ENCODE measurements at places on chromosomes 7 and 10.
A peak's percentile ranks its signal among the peaks of the same experiment; 100 is the strongest.

GRCh38 chr10:89283025-89283935 lies 18.6 kb upstream of the IFIT2 start:
- DNase-seq: no peak

DNA sequence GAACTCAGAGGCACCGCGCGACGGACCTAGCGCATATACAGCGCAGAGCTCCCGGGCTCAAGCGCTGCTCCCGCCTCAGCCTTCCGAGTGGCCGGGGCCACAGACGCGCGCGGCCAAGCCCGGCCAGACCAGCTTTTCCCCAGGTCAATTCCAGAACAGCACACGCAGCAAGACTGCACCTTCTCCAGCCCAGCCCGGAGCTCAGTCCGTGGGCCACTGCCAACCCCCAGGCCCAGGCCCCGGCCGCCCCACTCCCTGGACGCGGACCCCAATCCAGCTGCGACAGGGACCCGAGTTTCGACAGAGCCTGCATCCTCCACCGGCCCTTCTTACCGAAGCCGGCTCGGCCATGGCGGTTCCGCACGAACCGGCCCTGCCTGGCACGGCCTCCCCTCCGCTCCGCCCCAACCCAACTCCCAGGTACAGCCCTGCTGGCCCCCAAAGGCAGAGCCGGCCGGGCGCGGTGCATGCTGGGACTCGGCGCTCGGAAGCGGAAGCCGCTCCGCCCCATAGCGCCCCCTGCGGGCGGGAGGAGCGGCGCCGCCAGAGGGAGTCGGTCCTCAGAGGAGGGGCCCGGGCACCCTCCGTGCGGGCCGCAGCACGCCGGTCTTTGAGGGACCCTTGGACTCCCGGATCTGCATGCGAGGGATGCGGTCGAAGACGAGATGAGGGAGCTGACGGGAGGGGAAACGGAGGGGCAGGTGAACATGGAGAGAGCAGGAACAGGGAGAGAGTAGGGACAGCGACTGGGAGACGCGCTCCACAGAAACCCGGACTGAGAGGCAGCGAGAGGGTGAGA lies at the start of gene ZNF425:
Gene ZNF425, minus strand, starts transcription at position 462 of the 799 bp plus-strand sequence. Its CDS starts 111 bp downstream, at position 351.
- peak; percentile 88 for DNase-seq

DNA sequence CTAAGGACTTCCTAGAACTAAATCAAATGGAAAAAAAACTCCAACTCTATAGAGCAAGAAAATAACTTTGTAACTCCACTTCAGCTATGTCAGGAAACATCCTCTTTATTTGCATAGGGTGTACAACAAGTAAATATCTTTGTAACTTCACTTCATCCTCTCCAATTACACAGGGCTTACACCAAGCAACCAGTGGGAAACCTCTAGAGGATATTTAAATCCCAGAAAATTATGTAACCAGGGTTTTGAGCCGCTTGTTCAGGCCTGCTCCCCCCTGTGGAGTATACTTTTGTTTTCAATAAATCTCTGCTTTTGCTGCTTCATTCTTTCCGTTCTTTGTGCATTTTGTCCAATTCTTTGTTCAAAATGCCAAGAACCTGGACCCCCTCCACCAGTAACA lies 22.2 kb downstream of the LIPJ start:
- no peak for DNase-seq

DNA sequence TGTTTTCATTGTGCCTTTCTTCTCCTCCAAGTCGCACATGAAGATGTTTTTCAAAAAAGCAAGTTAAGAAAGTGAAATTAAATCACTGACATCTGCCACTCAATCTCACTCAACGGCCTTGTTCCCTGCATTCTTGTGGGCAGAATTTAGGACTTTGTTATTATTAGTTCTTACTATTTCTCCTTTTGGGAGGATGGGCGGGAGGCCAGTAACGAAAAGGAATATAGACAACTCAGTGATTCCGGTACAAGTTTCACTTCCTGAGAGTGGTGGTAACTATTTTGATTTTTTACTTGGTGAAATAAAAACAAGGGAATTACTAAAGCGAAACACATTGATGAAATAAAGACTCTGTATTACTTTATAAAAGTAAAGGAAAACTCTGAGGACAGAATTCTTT lies 231.9 kb upstream of the HABP2 start:
- peak; percentile 52 for DNase-seq
